ENCODE measurements at places on chromosomes 2 and 18. TPM values are rescaled to one million over a fixed set of nuclear protein-coding genes. Genes with fewer than 3 reads are reported as not detected.

Gene POTEJ
- total RNA-seq = not detected

Gene AMER3
- total RNA-seq = not detected

Gene OBSL1
- 1.9 TPM for total RNA-seq

DNA sequence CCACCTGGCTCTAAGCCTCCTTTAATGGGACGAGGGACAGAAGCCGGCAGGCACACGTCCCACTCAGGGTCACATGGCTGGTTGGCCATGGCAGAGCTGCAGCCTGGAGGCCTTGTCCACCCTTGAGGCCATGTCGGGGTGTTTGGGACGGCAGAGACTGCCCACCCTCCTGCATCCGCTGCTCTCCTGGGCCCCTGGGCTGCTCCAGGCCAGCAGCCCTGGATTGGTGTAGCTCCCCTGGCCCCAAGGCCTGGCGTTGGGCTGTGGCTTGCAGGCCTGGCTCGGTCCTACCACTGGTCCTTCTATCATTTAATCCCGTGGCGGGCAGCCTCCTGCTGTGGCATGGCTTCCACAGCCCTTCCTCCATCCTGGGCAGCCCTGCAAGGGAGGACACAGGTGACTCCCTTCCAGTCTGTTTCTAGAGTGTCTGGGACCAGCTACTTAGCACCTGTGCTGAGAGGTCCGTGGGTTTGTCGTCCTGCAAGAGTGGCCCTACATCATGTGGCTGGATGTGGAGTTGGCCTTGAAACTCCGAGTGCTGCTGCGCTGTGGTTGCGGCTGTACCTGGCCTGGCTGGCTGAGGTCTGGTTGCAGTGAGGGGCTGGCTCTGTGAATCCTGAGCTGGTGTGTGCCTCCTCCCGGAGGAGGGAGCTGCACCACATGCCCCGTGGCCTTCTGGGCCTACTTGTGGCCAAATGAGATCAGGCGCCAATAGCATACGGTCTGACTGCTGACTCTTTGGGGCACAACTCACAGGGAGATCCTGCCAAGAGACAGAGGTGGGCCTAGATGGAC, 67.3 kb downstream of the SH3RF3 start:
- no peak overlapping the region for H3K27ac ChIP-seq
- H3K4me1 ChIP-seq = no peaks in the 10 kb centered on the region
- H3K36me3 ChIP-seq = no peaks in the 10 kb centered on the region
- no peak overlapping the region for H3K4me3 ChIP-seq

DNA sequence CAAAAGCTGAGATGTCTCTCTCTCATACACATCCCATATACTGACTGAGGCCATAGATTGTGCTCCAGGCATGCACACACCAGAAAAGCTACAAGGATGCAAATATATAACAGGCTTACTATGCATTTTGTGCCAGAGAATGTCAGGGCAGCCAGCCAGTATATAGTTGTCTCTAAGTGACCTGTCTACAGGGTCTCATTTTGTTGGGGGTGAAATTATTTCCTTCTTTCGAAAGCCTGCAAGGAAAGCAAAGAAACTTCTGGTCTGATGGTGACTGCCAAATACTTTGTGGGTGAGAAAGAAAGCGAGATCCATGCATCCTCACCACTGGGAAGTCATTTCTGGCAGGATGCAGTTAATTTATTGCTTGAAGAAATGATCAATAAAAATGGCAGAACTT, 70.2 kb downstream of the CDCA7 start:
- no peak overlapping the region for H3K27ac ChIP-seq
- H3K36me3 ChIP-seq = no peaks in the 10 kb centered on the region
- H3K27me3 ChIP-seq = peaks cover 18% of the 10 kb centered on the region
- H3K4me3 ChIP-seq = no peak overlapping the region
- H3K4me1 ChIP-seq = no peaks in the 10 kb centered on the region

DNA sequence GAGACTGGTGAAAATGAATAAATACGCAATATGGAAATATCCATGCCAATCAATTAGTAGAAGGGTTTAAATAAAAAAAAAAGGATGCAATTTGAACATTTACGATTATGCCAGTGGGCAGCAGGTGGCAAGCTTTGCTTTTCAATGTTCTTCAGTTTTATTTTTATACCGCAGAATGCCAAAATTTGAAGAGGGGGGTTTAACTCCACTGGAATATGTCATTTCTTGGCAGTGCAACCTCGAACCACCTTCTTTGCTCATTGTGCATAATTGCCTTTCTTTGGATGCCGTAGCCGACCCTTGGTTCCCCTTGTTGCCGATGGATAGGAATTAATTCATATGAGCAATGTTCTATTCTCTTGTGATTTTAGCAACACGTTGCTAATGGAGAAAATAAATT, 88.0 kb downstream of the LTBP1 start:
- no peak overlapping the region for H3K27ac ChIP-seq
- H3K4me1 ChIP-seq = no peaks in the 10 kb centered on the region
- H3K4me3 ChIP-seq = no peak overlapping the region
- no peaks in the 10 kb centered on the region for H3K36me3 ChIP-seq
- peaks cover 9% of the 10 kb centered on the region for H3K27me3 ChIP-seq

- H3K4me1 ChIP-seq = no peaks in the 10 kb centered on the region
- no peak overlapping the region for H3K4me3 ChIP-seq
- no peak overlapping the region for H3K27ac ChIP-seq
- no peaks in the 10 kb centered on the region for H3K27me3 ChIP-seq
- H3K36me3 ChIP-seq = no peaks in the 10 kb centered on the region
- DNase-seq = no peak
Measured at GRCh38 chr2:183752571-183752970, 628.3 kb downstream of the NUP35 start.

- peak; percentile 20 for DNase-seq
- H3K4me1 ChIP-seq = peaks cover 19% of the 10 kb centered on the region
- H3K36me3 ChIP-seq = peaks cover 1% of the 10 kb centered on the region
- no peak overlapping the region for H3K27ac ChIP-seq
- no peak overlapping the region for H3K4me3 ChIP-seq
- no peaks in the 10 kb centered on the region for H3K27me3 ChIP-seq
Measured at GRCh38 chr2:99974275-99974674, 168.1 kb downstream of the AFF3 start.

DNA sequence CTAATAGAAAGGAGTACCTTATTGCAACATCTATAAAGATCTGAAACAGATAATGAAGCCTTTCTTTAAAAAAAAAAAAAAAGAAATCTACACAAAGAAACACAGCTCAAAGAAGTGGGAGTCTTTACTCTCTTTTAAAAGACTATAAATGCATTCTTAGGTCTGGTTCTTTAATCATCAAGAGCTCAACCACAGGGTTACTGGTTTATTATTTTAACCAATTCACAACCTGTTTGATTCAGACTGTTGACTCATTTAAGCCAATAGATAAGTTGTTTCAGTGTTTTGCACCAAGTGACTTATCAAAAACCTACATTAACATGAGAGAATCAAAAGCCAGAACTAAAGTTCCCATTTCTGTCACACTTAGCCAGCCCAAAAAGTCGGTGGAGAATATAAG, 93.1 kb downstream of the TCF4 start:
- peaks cover under 1% of the 10 kb centered on the region for H3K4me1 ChIP-seq
- peaks cover 23% of the 10 kb centered on the region for H3K27me3 ChIP-seq
- H3K4me3 ChIP-seq = no peak overlapping the region
- H3K36me3 ChIP-seq = no peaks in the 10 kb centered on the region
- no peak overlapping the region for H3K27ac ChIP-seq
- DNase-seq = no peak

Measured in activated CD4-positive, alpha-beta T cell treated with anti-CD3 and anti-CD28 coated beads for 36 hours (primary cell).